Pancreas (tissue), 10 donors: ENCODE measurements at places on chromosomes 5 and 9. TPM values are rescaled to one million over a fixed set of nuclear protein-coding genes. Genes with fewer than 3 reads are reported as not detected.

DNA sequence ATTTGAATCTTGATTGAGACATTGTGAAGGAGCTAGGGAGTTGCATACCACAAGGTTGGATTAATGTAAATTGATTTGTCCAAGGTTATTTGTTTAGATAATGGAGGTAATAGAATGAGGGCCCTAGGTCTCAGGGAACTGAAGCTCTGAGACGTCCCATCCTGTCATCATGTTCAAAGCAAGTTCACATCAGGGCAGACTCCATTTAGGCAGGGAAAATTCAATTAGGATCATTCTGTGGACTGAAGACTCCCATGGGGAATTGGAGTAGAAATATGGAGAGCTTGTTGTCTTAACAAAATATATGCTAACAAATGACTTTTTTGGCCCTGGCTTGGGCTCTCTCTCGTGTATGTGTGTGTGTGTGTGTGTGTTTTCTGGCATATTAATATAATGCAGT, 722.0 kb upstream of the ADAMTS16 start:
- no peak overlapping the region for H3K4me3 ChIP-seq
- no peaks in the 10 kb centered on the region for H3K4me1 ChIP-seq
- no peak for DNase-seq
- H3K36me3 ChIP-seq, result no peaks in the 10 kb centered on the region
- no peak overlapping the region for H3K27ac ChIP-seq

GRCh38 chr9:6410633-6411032, 2.4 kb upstream of the UHRF2 start:
- no peak for DNase-seq
- H3K27me3 ChIP-seq, result no peaks in the 10 kb centered on the region
- no peaks in the 10 kb centered on the region for H3K4me1 ChIP-seq
- H3K36me3 ChIP-seq, result no peaks in the 10 kb centered on the region
- H3K4me3 ChIP-seq, result no peak overlapping the region
- H3K27ac ChIP-seq, result no peak overlapping the region

DNA sequence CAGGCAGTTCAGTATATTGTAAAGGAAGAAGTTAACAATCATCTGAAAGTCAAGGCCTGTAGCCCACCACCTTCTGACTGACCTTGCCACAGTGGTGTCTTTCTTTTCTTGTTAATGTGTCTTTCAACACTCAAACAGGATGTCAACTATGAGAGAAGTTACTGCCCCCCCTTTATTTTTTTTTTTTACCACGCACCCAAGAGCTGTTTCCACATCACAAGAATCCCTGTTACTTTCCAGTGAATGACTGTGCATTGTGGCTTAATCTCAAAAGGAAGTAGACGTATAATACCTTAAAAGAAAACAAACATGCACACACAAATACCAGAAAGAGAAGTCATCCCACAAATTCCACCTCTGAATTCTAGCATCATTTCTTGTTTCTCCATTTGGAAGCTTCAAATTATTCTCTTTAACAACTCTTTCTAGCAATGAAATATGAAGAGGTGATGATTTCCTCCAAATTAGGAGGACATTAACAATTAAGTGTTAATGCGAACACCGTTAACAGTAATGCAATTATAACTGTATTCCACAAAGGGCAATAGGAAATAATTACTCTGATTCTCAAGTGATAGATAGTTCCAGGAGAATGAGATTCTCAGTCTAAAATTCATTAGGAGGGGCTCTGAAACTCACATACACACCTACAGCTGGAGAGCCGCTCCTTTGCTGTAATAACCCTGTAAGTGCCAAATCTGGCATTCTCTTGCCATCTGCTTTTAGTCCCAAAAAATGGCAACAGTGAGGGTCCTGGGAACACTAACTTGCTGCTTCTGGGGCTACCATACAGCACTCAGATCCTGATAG, 201.0 kb downstream of the EFNA5 start:
- H3K4me3 ChIP-seq, result no peak overlapping the region
- no peaks in the 10 kb centered on the region for H3K4me1 ChIP-seq
- H3K27ac ChIP-seq, result no peak overlapping the region
- no peaks in the 10 kb centered on the region for H3K27me3 ChIP-seq
- no peaks in the 10 kb centered on the region for H3K36me3 ChIP-seq

- H3K27ac ChIP-seq, result no peak overlapping the region
- no peak overlapping the region for H3K4me3 ChIP-seq
- no peaks in the 10 kb centered on the region for H3K27me3 ChIP-seq
- H3K36me3 ChIP-seq, result no peaks in the 10 kb centered on the region
- H3K4me1 ChIP-seq, result no peaks in the 10 kb centered on the region
Measured at GRCh38 chr9:13295556-13295955, 16.1 kb upstream of the MPDZ start.

DNA sequence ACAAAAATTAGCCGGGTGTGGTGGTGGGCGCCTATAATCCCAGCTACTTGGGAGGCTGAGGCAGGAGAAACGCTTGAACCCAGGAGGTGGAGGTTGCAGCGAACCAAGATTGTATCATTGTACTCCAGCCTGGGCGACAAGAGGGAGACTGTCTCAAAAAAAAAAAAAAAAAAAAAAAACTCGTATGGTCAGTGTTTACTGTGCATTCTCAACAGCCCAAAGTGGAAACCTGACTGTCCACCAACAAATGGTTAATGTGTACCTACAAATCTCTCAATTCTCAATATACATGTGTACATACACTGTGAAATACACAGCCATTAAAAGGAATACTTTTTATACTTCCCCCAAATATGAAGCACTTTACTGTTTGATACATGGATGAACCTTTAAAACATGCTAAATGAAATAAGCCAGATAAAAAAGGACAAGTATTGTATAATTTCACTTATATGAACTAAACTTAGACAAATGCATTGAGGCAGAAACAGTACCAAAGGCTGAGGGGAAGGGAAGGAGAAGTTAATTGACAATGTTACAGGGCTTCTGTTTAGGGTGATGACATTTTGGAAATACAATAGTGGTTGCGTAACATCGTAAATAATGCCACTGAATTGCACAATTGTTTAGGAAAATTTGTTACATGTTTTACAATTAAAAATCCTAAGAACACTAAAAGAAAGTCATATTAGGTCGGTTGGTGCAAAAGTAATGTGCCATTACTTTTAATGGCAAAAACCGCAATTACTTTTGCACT, 16.5 kb downstream of the DNAJA1 start:
- H3K27me3 ChIP-seq, result no peaks in the 10 kb centered on the region
- H3K27ac ChIP-seq, result no peak overlapping the region
- peaks cover 13% of the 10 kb centered on the region for H3K4me1 ChIP-seq
- H3K4me3 ChIP-seq, result no peak overlapping the region
- H3K36me3 ChIP-seq, result peaks cover 6% of the 10 kb centered on the region

GRCh38 chr9:71941060-71941568, 29.7 kb downstream of the C9orf85 start:
- no peaks in the 10 kb centered on the region for H3K4me1 ChIP-seq
- no peaks in the 10 kb centered on the region for H3K36me3 ChIP-seq
- H3K27me3 ChIP-seq, result no peaks in the 10 kb centered on the region
- no peak overlapping the region for H3K27ac ChIP-seq
- no peak for DNase-seq

GRCh38 chr5:159402311-159402710, 72.0 kb upstream of the IL12B start:
- no peaks in the 10 kb centered on the region for H3K4me1 ChIP-seq
- H3K27me3 ChIP-seq, result no peaks in the 10 kb centered on the region
- no peak overlapping the region for H3K4me3 ChIP-seq
- no peaks in the 10 kb centered on the region for H3K36me3 ChIP-seq
- DNase-seq, result no peak
- no peak overlapping the region for H3K27ac ChIP-seq

DNA sequence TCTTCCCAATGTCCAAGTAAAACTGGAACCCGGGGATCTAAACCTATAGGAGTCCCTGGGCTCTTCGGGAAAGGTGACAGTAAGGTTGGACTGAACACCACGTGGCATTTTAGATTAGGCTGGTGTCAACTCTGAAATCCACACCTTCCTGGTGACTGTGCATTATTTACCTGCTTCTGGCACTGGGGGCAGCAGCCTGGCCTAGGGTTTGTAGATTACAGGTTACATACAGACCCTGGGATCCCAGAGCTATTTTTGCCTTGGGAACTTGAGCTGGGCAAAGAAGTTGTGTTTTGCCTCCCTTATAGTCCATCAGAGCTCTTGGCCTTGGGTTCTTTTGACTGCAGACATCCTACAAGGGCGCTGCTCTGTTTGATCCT, 173.2 kb downstream of the DAB2IP start:
- H3K4me1 ChIP-seq, result no peaks in the 10 kb centered on the region
- DNase-seq, result no peak
- no peak overlapping the region for H3K4me3 ChIP-seq
- H3K36me3 ChIP-seq, result no peaks in the 10 kb centered on the region
- no peak overlapping the region for H3K27ac ChIP-seq

DNA sequence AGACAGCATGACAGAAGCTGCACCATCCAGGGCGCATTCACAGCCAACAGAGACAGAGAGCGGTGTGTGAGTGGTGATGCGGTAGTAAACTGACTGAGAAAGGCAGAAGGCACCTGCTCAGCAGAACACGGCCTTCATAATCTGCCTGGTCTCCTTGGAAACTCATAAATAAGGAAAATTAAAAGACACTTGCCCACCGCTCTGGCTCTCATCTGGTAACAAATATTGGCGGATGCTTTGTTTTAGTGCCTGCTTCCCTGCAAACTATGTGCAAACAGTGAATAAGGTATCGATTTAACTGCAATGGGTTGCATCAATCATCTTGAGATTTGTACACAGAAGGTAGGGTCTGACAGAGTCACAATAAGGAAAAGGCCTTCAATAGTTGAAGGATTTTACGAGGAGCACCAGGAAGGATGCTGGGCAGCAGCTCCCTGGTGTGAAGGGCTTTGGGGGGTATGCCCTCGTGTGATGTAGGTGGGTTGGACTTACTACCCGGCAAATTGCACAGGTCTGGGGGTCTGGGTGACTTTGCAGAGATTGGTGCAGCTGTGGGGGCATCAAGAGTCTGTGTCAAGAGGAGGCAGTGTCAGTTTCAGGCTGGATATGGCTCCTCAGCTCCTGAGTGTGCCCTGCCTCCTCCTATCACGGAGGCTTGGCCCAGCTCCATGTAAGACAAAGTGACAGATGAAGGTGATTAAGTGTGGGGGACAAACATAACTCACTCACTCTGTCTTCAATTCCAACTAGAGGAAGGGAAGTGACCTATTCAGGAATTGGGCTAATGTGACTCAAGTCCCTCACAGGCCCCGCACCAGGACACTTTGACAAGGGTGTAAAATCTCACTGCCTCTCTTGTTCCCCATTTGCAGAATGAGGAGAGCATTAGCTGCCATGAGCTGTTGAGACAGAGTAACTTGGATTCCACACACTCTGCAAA, 166.7 kb downstream of the ICE1 start:
- DNase-seq, result no peak
- no peak overlapping the region for H3K27ac ChIP-seq
- no peaks in the 10 kb centered on the region for H3K36me3 ChIP-seq
- H3K27me3 ChIP-seq, result no peaks in the 10 kb centered on the region
- no peak overlapping the region for H3K4me3 ChIP-seq

DNA sequence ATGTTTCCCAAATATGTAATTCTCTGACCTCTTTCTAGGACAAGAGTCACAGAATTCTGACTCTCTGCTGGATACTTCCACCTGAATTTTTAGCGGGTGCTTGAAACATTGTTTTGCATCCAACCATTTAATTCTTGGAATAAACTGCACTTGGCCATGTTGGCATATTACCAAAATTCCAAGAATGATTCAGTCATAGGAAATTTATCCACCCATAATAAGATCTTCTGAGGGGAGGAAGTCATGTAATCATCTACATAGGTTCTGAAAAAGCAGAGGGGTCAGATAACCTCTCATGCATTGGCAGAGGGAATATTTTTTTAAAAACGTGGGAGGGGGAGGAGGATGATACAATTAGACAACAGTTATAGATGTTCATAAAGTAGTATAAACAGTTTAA, 156.9 kb downstream of the PAM start:
- H3K27me3 ChIP-seq, result no peaks in the 10 kb centered on the region
- H3K4me1 ChIP-seq, result peaks cover 5% of the 10 kb centered on the region

GRCh38 chr5:156420665-156421064, 93.7 kb downstream of the SGCD start:
- H3K4me1 ChIP-seq, result no peaks in the 10 kb centered on the region
- H3K36me3 ChIP-seq, result no peaks in the 10 kb centered on the region
- no peak overlapping the region for H3K27ac ChIP-seq
- H3K27me3 ChIP-seq, result no peaks in the 10 kb centered on the region
- DNase-seq, result no peak
- no peak overlapping the region for H3K4me3 ChIP-seq

- no peak overlapping the region for H3K27ac ChIP-seq
Measured at GRCh38 chr9:75369989-75370388, 281.7 kb downstream of the OSTF1 start.

DNA sequence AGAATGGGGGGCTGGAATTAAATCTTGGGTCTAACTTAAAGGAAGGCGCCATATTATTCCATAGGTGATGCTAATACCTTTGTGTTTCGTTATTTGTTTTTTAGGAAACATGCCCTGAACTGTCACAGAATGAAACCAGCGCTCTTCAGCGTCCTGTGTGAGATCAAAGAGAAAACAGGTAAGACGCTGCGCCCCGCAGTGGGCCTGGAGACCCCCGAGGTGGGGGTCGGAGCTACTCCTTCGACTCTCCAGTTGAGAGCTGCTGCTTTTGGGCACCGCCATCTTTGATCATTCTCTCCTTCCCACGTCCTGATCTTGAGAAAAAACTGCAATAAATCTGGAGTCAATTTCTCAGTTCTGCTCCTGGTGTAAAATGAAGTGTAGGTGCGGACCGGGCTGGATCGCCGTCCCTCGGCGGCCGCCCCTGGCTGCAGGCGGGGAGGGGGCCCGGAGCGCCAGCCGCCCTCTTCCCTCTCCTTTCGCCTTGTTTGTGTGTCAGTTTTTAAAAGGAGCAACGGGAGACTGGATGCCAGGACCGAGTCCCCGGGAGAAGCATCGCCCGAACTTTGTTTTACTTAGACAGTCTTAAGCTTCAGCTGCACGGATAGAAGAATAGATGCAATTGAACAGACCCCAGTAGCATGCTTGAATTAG, 1.4 kb downstream of the PBX3 start:
- no peaks in the 10 kb centered on the region for H3K4me1 ChIP-seq
- no peaks in the 10 kb centered on the region for H3K36me3 ChIP-seq
- peak overlapping the region; percentile 68 for H3K27ac ChIP-seq

DNA sequence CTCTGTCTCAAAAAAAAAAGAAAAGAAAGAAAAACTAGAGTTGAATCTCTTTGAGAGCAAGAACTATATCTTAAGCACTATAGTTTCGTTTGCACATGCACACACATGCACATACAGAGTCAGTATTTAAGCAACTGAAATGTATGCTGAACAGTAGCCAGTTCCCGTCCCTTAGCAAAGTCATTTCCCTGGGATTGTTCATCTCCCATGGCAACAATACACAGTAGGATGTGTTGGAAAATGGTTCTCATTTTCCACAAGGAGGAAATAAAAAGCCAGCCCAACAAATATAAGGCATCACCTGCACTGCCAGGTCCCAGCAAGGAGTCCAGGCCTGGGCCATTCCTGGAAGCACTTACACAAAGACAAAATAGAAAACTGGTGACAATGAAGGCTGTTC, 4.2 kb upstream of the ZNF346 start:
- no peak overlapping the region for H3K27ac ChIP-seq
- H3K4me3 ChIP-seq, result no peak overlapping the region
- no peaks in the 10 kb centered on the region for H3K36me3 ChIP-seq
- DNase-seq, result no peak
- H3K27me3 ChIP-seq, result no peaks in the 10 kb centered on the region
- H3K4me1 ChIP-seq, result peaks cover 3% of the 10 kb centered on the region

The IL6ST gene
- 82.5 TPM for total RNA-seq

The PCDHA1 gene
- 0.03 TPM for total RNA-seq

The RMRP gene
- total RNA-seq, result 10,479 TPM

The ALDOB gene
- total RNA-seq, result 274 TPM

The ACTBL2 gene
- total RNA-seq, result 0.12 TPM

The CLPTM1L gene
- 40.4 TPM for total RNA-seq
